ENCODE measurements at places on chromosomes 7 and 10.

- no peak for DNase-seq
Measured at GRCh38 chr10:54708021-54708420, 93.0 kb downstream of the PCDH15 start.

DNA sequence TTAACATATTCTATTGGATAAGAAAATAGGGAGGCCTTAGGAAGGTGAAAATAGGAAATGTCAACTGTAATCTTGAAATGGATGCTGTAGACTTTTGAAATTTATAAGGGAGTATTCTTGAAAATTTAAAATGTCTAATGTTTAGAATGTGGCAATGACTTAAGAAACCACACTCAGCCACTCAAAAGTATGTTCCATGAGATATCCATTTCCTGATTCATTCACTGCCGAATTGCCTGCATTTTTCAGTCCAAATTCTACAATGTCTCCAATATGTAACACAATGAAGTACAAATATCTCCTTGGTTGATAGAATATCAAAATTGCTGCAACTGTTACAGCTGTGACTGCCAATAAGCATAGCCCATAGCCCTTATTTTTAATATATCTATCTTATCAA lies 25.9 kb downstream of the PRKG1 start:
- no peak for DNase-seq

DNA sequence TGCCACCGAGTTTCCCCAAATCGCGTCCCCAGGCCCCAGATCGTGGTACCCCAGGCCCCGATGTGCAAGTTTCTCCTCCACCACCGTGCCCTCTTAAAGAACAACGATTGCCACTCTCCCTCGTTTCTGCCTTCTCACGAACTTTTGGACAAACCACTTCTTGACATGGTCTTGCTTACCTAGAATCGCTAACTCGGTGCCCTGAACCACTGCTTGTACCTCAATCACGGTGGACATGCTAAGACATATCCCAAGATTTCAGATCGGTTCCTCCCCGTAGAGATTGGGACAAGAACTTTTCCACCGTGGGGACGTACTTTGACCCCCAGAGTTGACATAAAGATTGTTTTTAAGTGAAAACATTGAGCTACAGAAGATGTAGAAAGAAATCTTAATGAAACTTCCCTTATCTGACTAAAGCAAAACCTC lies 477 bp upstream of the ZC3HAV1 start:
- no peak for DNase-seq

GRCh38 chr7:131014906-131015656 lies 281.1 kb upstream of the KLF14 start:
- DNase-seq: no peak

- no peak for DNase-seq
Measured at GRCh38 chr7:115005953-115006352, 84.1 kb downstream of the MDFIC start.

- DNase-seq: no peak
Measured at GRCh38 chr10:22712211-22712955, 2.0 kb downstream of the PIP4K2A start.

DNA sequence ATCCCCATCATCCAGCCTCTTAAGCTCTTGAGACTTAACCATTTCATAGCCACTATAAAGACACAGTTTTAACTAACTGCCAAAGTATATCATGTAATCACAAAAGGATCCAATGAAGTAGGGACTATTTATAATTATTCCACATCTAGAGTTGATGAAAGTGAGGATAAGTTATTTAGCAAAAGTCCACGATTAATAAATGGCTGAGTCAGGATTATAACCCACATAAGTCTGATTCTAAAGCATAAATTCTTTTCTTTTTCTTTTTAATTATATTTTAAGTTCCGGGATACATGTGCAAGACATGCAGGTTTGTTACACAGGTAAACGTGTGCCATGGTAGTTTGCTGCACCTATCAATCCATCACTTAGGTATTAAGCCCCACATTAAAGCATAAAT lies 166.1 kb downstream of the PPP1R3A start:
- no peak for DNase-seq

DNA sequence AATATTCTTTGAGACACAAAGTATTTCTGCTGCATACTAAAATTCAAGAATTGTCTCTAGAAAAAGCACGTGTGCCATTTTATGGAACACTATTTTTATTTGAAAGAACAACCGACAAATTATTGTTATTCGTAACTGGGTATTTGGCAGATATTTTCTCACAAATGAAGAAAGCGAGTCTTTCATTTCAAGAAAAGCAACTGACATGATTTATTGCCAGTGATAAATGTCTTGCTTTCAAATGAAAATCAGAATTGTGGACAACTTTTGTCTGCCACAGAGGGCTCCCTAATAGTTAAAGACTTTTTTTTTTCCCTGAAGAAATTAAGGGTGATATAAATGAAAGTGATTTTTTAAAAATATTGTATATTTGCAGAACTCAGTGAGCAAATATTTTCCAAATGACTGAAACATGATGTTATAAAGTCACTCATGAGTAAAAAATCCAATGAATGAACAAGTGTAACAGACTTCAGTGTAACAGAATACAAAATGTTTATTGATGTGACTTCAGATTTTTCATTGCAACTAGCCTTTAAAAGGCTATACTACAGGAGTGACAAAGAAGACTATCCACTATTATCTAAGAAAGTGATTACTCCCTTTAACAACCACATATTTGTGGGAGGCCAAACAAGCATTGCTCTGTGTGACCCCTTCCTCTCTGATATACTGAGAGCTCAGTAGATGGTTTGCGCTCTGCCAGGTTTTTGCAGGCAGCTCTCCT lies 49.0 kb upstream of the SEMA3E start:
- DNase-seq: no peak

GRCh38 chr7:64314566-64314965 lies 805 bp downstream of the ZNF736 start:
- DNase-seq: no peak

GRCh38 chr10:119522747-119523426 lies 19.6 kb downstream of the RGS10 start:
- DNase-seq: no peak

GRCh38 chr7:154858836-154859537 lies 143.9 kb downstream of the PAXIP1 start:
- no peak for DNase-seq

DNA sequence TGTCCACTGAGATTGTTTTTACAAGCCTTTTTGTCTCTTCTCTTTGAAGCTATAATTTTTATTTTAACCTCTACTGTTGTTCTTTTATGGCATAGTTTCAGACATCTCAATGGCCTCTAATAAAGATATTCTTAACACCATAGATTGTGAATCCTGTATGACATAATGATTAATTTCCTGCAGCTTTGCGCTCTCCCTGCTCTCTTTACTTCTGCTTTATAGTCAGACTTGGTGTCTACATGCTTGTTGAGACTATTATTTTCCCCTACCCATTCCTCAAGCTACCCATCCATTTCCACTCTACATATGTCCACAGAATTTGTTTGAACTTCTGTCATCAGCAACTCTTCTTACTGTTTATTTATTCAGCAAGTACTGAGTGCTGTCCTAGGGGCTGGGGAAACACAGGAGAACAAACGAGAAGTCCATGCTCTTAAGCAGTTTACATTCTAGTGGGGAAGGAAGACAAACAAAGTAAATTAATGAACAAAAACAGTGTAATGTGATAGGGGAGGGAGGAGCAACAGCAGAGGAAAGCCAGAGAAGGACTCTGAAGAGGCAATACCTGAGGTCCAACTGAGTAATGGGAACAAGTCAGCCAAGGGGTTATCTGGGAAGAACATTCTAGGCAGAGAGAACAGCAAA lies 110.1 kb downstream of the CDK14 start:
- no peak for DNase-seq

GRCh38 chr10:125442856-125443540 lies 240.0 kb downstream of the TEX36 start:
- DNase-seq: no peak

GRCh38 chr10:30987463-30987862 lies 44.2 kb downstream of the ZNF438 start:
- no peak for DNase-seq

- no peak for DNase-seq
Measured at GRCh38 chr10:79155301-79156081, 86.7 kb downstream of the ZMIZ1 start.

- DNase-seq: no peak
Measured at GRCh38 chr7:93160410-93160809, 12.2 kb upstream of the SAMD9L start.

GRCh38 chr7:1085910-1086421 lies 1.9 kb upstream of the GPER1 start:
- no peak for DNase-seq

GRCh38 chr10:4813496-4813895 lies 12.5 kb upstream of the AKR1E2 start:
- DNase-seq: no peak

DNA sequence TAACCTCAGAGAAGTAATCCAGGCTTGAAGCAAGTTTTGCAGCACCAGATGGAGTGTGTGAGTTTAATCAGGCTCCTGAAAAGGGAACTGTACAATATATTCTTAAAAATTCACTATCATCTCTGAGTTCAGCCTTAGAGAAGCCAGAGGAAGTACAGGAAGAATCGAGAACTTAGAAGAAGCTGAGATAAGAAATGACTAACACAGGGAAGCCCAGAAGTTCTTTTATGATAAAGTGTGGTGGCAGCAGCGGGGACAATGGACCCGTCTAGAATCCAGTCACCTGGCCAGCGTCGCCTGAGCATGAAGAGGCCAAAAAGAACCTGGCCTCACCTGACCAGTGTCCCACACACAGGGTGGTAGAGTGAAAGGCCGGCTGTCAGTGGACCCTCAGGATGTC lies 161.0 kb downstream of the USP6NL start:
- DNase-seq: no peak

DNA sequence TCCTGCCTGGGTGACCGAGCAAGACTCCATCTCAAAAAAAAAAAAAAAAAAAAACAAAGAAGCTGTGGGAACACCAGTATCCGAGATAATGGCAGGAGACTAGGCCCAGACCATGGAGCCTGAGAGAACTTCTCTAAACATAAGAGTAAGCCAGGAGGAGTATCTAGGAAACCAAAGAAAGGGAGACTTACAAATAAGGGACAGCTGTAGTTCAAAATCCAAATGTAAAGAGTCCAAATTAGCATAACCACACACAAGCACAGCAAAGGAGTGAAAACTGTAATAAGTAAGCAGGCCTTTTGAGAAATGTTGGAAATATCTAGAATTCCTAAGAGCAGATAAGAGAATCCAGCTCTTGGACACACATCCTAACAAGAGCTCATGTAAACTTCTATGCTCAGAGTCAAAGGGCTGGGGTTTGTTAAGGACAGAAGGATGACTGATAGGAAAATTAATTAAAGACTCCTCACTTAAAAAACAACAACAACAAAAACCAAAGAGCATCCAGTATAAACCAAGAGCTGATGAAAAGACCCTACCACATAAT lies 15.8 kb downstream of the ZNF25 start:
- no peak for DNase-seq

DNA sequence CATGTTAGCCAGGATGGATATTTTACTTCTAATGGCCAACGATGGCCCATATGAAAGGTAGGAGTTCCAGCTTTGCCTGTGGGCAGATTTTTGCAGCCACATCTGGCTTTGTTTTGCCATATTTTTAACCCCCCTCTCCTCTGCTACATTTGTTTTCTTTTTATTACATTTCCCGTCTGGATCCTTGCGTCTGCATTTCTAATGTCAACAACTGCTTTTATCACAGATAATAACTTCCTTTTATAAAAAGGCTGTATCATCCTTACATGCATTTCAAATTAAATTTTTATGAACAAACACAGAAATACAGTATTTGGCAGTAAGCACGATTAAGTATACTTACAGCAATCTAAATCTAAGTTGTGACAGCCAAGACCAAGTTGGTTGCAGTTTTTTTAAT lies 156.0 kb downstream of the BAMBI start:
- no peak for DNase-seq

- DNase-seq: no peak
Measured at GRCh38 chr7:27185013-27185853, at the start of gene HOXA11. HOXA11 (minus strand) TSS chr7:27185232; CDS start chr7:27185144, 88 bp downstream.

GRCh38 chr7:20799566-20800366 lies 13.1 kb upstream of the SP8 start:
- DNase-seq: no peak

DNA sequence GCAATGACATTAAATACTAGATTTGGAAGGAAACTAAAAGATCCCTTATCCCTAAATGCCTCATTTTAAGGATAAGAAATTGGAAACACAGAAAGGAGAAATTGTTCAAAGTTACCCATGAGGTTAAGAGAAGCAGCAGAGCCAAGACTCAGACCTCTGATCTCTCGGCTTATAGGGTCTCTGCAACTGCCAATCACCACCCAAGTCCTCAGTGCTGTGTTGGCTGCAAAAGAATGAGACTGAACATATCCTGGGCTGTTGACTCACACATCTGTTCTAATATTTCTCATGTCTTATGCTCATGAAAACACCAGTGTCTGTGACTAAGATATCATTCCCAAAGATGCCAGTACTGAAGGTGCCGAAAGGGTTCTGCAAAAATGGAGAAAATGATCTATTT lies 153.3 kb downstream of the XPNPEP1 start:
- DNase-seq: no peak

DNA sequence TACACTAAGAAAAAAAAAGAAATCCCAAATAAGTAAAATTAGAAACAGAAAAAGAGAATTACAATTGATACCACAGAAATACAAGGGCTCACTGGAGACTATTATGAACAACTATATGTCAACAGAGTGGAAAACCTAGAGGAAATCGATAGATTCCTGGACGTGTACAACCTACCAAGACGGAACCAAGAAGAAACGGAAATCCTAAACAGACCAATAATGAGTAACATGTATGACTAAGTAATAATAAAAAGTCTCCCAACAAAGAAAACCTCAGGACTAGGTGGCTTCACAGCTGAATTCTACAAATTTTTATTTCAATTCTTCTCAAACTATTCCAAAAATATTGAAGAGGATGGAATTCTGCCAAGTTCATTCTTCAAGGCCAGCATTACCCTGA lies 13.9 kb downstream of the DIP2C start:
- no peak for DNase-seq

DNA sequence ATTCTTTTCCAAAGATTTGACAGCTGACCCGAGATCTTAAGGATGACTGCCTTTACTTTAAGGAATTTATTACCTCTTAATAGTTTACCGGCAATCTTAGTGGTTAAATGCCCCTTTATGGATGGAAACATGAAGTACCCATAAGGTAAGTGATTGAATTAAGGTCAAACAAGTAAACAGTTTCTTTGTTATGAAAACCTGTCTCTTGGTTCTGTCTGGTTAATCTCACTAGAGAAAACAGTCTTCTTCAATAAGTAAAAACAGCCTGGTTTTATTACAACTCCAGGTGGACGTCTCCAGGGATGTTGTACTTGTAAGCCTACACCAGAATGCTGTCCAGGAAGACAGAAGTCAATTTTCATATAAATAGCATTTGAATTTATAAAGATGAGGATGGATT lies 161.8 kb upstream of the MTPN start:
- no peak for DNase-seq

DNA sequence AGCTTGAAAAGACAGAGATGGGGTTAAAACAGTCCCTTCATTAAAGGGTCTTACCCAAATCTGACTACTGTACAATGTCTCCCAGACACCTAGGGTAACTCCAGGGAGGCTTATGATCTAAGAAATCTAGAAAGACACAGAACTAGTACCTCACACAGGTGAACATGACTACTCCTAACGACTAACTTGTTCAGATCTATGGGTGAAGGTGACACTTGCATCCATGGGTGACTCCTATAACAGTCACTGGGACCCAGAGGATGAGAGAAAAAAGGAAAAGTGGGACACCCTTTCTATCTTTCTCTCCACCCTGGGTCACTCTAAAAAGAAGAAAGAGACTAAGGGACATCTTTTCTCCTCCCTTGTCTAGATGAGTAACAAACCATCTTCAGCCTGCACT lies 19.2 kb downstream of the AKR1C8 start:
- DNase-seq: no peak
